ENCODE measurements at places on chromosomes 2 and 18.

DNA sequence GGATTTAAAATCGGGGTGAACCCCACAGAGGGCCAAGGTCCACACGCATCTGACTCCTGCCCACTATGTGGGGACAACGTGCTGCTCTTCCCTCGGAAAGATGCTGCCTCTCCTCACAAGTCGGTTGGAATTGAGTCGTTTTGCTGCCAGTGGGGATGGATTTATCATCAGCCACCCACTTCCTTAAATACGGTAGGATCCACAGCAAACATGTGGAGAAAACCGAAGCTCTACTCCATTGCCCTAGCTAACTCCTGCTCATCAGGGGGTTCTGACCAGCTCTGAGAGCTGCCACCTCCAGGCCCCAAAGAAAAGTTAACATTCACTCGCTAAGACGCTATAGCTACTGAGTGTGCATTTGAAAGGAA lies 80.9 kb downstream of the CHRNA1 start:
- H3K4me3 ChIP-seq: peak overlapping the region; percentile 75
- peak overlapping the region; percentile 88 for H3K27ac ChIP-seq
- DNase-seq: no peak
- H3K4me1 ChIP-seq: peaks cover 39% of the 10 kb centered on the region
- no peaks in the 10 kb centered on the region for H3K36me3 ChIP-seq
- H3K27me3 ChIP-seq: no peaks in the 10 kb centered on the region

- DNase-seq: no peak
- H3K4me1 ChIP-seq: peaks cover 73% of the 10 kb centered on the region
- no peaks in the 10 kb centered on the region for H3K36me3 ChIP-seq
- peak overlapping the region; percentile 77 for H3K27ac ChIP-seq
- no peak overlapping the region for H3K4me3 ChIP-seq
These were observed 90.4 kb downstream of the SLC8A1 start for GRCh38 chr2:40361478-40361877.

DNA sequence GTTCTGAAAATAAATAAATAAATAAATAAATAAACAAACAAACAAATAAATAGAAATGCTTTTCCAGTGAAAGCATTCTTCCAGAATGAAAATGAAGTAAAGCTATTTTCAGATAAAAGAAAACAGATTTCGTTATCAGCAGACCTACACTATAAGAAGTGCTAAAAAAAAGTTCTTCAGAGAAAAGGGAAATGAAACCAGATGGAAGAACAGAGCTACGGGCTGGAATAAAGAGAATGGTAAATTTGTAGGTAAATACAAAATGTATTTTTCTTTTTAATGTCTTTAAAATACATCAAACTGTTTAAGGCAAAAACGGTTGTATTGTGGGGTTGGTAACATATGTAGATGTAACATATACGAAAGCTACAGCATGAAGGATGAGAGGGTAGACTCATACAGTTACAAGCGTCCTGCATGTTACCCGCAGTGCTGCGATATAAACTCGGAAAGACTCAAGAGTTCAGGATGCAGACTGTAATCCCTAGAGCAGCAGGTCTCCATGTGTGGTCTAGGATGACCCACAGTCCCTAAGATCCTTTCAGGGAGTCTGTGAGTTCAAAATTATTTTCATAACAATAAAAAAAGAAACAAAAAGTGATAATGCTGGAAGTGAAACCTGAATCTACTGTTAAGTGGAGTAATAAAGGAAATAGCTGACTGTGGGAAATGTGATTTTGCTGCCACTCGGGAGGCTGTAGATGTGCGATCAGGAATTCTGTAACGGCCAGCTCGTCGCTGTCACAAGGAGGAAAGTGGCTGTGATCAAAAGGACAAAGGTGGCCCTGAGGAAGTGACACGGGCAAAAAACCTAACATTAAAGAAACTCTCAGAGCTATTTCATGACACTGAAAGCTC lies 5.3 kb upstream of the RAB12 start:
- H3K4me1 ChIP-seq: peaks cover 7% of the 10 kb centered on the region
- peak overlapping the region; percentile 9 for H3K4me3 ChIP-seq
- H3K27ac ChIP-seq: no peak overlapping the region
- DNase-seq: no peak

GRCh38 chr18:49178736-49179135 lies 228.0 kb upstream of the SMAD7 start:
- H3K27ac ChIP-seq: no peak overlapping the region
- no peak for DNase-seq
- H3K4me3 ChIP-seq: no peak overlapping the region
- no peaks in the 10 kb centered on the region for H3K27me3 ChIP-seq
- peaks cover 4% of the 10 kb centered on the region for H3K4me1 ChIP-seq

GRCh38 chr2:239256350-239256743 lies 144.5 kb downstream of the HDAC4 start:
- H3K4me3 ChIP-seq: no peak overlapping the region
- H3K36me3 ChIP-seq: no peaks in the 10 kb centered on the region
- H3K27ac ChIP-seq: peak overlapping the region; percentile 19
- H3K27me3 ChIP-seq: no peaks in the 10 kb centered on the region
- no peak for DNase-seq

DNA sequence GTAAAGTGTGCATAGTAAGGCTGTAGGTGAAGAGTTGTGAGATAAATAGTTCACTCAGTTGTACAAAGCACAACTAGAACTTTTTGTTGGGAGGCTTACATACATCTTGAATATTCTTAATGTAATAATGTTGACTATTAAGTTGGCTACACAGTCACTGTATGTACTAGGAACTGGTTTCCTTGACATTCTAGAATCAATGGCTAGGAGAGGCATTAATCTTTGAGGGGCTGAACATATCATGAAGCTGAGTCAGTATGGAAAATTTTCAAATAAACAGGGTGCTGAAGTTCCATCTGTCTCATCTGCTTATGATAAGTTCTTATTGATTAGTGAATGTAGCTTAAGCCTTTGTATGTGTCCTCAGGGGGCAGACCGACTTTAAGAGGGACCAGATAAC lies 23.4 kb downstream of the METTL21A start:
- no peaks in the 10 kb centered on the region for H3K4me1 ChIP-seq
- peaks cover 8% of the 10 kb centered on the region for H3K36me3 ChIP-seq
- no peak for DNase-seq
- H3K4me3 ChIP-seq: no peak overlapping the region
- H3K27ac ChIP-seq: no peak overlapping the region

- H3K4me1 ChIP-seq: peaks cover 60% of the 10 kb centered on the region
- peaks cover 87% of the 10 kb centered on the region for H3K36me3 ChIP-seq
- DNase-seq: no peak
- no peaks in the 10 kb centered on the region for H3K27me3 ChIP-seq
These were observed 11.5 kb downstream of the ARPC2 start for GRCh38 chr2:218228366-218229090.

DNA sequence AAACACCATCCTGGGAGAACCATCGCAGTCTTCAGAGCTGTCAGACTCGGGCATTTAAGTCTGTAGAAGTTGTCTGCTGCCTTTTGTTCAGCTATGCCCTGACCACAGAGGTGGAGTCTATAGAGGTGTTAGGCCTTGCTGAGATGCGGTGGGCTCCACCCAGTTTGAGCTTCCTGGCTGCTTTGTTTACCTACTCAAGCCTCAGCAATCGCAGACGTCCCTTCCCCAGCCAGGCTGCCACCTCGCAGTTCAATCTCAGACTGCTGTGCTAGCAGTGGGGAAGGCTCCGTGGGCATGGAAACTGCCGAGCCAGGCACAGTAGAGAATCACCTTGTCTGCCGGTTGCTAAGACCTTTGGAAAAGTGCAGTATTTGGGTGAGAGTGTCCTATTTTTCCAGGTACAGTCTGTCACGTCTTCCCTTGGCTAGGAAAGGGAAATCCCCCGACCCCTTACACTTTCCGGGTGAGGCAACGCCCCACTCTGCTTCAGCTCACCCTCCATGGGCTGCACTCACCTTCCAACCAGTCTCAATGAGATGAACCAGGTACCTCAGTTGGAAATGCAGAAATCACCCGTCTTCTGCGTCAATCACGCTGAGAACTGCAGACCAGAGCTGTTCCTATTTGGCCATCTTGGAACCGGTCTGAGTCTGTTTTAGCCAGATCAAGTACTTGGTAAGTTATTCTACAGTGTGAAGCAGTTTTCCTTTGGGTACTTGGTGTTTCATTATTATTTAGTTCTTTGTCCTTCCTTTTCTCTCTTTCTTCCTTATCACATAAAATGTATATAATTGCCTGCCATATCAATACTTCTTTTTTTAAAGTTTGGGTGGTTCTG lies 71.5 kb downstream of the CDC42EP3 start:
- no peak for DNase-seq
- no peak overlapping the region for H3K27ac ChIP-seq
- H3K4me3 ChIP-seq: no peak overlapping the region

DNA sequence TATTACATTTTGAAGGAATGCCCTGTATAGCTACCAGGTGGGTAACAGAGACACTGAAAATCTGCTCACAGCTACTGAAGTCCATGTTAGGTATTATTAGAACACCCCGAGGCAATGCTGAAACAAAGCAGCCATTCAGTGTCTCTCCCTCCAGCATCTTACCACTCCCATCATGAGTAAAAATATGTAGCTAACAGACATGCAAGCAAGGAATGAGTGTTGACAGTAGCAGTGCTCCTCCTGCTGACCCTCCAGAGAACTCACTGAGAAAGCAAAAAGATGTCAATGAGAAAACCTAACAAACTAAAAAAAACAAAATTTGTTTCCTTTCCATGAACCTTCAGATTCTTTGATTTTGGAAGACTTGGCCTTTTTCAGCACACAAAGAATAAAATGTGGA lies 393.9 kb downstream of the LRRTM1 start:
- H3K27me3 ChIP-seq: no peaks in the 10 kb centered on the region
- no peak for DNase-seq
- H3K4me3 ChIP-seq: no peak overlapping the region

DNA sequence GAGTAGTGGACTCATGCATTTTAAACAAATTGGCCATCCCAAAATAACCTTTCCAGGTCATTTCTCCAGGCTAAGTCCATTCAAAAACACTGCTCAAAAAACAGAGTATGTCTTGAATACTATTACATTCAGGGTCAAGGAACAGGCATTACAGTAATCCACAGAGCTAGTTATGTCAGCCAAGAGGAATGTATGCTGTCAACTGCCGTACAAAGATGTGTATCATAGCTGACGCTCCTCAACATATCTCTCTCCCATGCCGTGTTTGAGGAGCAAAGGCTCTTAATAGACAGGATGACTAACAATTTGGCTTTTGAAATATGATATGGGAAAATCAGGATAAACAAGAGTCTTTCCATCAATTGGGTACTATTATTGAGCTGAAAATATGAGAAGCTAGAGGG lies 68.8 kb upstream of the KCTD1 start:
- DNase-seq: no peak
- H3K27me3 ChIP-seq: no peaks in the 10 kb centered on the region
- H3K36me3 ChIP-seq: no peaks in the 10 kb centered on the region

GRCh38 chr2:38533757-38534545 lies 68.8 kb downstream of the HNRNPLL start:
- H3K27ac ChIP-seq: peak overlapping the region; percentile 82
- no peaks in the 10 kb centered on the region for H3K27me3 ChIP-seq
- no peak overlapping the region for H3K4me3 ChIP-seq
- H3K4me1 ChIP-seq: peaks cover 35% of the 10 kb centered on the region
- no peaks in the 10 kb centered on the region for H3K36me3 ChIP-seq

- no peaks in the 10 kb centered on the region for H3K27me3 ChIP-seq
- no peak for DNase-seq
- H3K36me3 ChIP-seq: no peaks in the 10 kb centered on the region
- H3K4me3 ChIP-seq: no peak overlapping the region
- peaks cover 25% of the 10 kb centered on the region for H3K4me1 ChIP-seq
- no peak overlapping the region for H3K27ac ChIP-seq
These were observed 72.1 kb downstream of the EDAR start for GRCh38 chr2:108916796-108917421.

DNA sequence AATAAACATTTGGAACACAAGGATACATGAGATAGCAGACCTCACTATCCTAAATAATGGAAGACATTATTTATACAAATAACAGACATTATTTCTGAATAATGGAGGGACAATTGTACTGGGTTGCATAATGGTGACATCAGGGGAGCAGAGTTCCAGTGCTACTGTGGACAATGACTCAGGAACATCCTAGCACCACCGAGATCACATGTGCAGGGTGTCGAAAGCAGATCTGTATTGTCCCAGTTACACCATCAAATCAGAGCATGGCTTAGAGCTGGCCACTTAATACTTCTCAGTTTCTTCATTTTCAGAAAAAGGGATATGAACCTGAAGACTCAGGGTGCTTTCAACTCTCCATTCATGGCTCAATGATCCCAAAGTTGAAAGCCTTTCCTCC lies 249.1 kb upstream of the RBMS1 start:
- no peaks in the 10 kb centered on the region for H3K36me3 ChIP-seq
- no peak for DNase-seq
- H3K27ac ChIP-seq: no peak overlapping the region
- H3K27me3 ChIP-seq: no peaks in the 10 kb centered on the region
- no peak overlapping the region for H3K4me3 ChIP-seq

Measured in esophagus muscularis mucosa (tissue), 4 donors.